Stimulated activated CD8-positive, alpha-beta memory T cell treated with anti-CD3 and anti-CD28 coated beads, Interleukin-2, amount 100 ng/mL, for 48 hours (primary cell): ENCODE measurements at places on chromosomes 6 and 20.

GRCh38 chr20:62361799-62362589 lies 5.1 kb downstream of the LAMA5 start:
- DNase-seq, result no peak

- DNase-seq, result no peak
Observed at GRCh38 chr6:159056432-159056831, 11.6 kb upstream of the TAGAP start.

GRCh38 chr6:155103816-155104366 lies 108.8 kb downstream of the TIAM2 start:
- DNase-seq, result no peak

- no peak for DNase-seq
Observed at GRCh38 chr20:5569021-5569420, 181.2 kb upstream of the SHLD1 start.

DNA sequence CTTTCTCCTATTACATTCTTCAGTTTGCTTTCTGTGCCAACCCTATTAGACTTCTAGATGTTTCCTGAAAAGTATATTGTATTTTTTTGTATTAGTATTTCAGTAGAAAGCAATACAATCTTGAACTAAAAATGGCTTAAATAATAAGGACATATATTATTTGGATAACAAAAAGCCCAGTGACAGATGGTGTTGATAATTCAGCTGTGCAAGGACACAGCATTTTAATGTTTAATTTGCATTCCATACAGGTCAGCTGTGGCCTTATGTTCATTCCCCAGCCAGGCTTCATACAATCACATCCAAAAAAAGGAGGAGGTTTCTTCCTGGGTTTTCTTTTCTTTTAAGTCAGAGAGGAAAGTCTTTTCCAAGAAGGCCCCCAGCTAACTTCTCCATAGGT lies 236.9 kb downstream of the CD109 start:
- DNase-seq, result no peak

GRCh38 chr20:13276945-13277541 lies 56.0 kb downstream of the ISM1 start:
- no peak for DNase-seq

DNA sequence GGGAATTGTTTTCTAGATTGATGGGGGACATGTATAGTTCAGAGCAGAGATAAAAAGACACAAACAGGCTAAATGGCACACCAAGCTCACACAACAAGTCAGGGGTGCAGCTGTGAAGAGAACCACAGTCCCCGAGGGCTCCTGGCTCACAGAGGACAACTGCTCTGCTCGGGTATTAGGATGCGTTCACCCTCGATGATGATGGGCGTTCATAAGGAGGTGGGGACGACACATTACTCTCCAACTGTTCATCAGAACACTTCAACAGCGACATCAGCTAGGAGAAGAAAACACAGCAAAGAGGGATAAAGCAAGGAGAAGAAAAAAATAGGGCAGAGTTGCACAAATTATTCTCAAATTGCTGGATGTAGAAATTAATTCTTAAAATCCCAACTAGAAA lies 174.8 kb upstream of the RREB1 start:
- DNase-seq, result no peak

- no peak for DNase-seq
Observed at GRCh38 chr6:151900256-151900655, 92.8 kb downstream of the ESR1 start.

- DNase-seq, result no peak
Observed at GRCh38 chr6:150175586-150176151, 32.8 kb downstream of the PPP1R14C start.

DNA sequence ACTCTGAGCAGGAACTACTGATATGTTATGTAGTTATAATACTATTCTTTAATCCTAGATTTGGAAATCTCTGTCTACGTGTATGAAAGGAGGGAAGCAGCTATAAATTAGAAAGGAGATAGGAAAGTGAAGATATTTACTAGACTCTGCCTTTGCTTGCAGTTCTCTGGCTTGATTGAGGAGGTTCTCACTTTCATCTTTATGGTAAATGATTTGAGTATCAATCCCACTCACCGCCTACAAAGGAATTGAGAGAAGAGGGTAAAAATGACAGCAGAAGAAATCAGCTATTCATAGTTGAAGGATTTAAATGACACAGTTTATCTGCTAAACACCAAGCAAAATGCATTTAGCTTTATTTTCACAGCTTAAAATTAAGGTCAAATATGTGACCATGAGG lies 67.3 kb downstream of the FAM229B start:
- DNase-seq, result no peak

- no peak for DNase-seq
Observed at GRCh38 chr6:119521251-119521650, 171.7 kb upstream of the MAN1A1 start.

DNA sequence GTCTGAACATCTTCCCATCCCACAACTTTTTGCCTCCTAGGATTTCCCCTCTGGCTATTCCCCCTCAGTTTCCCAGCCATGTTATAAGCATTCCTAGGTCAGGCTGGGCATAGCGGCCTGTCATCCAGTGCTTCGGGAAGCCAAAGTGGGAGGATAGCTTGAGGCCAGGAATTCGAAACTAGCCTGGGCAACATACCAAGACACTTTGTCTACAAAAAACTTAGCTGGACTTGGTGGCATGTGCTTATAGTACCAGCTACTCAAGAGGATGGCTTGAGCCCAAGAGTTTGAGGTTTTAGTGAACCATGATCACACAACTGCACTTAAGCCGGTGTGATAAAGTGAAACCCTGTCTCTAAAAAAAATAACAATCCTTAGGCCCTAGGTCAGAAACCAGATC lies 447.4 kb downstream of the KIF16B start:
- no peak for DNase-seq

DNA sequence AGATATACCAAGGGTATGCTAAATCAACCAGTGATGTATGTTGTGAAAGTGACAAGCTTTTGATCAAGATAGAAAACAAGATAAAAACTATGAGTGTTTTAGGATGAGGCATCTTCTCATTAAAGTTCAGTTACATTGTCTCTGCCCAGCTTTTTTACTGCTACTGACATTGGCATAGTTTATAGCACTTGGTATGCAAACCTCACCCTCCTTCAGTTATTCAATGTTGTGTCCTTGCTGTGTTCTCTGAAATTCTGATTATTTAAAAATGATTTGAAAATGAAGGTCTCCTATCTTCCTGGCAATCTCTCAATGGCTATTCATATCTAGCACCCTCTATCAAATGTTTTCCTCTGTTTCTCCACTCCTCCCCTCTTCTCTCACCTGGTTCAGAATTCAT lies 6.7 kb upstream of the MYLIP start:
- DNase-seq, result no peak

DNA sequence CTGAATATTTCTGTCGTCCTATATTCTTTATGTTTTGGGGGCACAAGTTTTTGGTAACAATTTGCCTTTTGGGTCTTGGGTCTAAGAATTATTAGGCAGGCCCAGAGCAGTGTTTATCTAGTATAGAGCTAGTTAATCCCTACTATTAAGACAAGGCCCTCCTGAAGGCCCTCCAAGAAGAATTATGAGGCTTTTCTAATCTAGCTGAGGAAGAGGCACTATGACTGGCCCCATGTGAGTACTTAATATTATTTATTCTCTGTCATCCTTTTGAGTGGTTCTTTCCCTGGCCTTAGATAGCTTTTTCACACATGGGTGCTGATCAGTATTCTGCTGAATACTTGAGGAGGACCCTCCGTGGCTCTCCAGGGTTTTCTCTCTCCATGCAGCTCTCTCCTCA lies 25.1 kb downstream of the CHMP4B start:
- DNase-seq, result no peak

- no peak for DNase-seq
Observed at GRCh38 chr6:153599901-153600300, 439.1 kb upstream of the OPRM1 start.

- DNase-seq, result no peak
Observed at GRCh38 chr6:141261016-141261671, 871.6 kb upstream of the GJE1 start.

DNA sequence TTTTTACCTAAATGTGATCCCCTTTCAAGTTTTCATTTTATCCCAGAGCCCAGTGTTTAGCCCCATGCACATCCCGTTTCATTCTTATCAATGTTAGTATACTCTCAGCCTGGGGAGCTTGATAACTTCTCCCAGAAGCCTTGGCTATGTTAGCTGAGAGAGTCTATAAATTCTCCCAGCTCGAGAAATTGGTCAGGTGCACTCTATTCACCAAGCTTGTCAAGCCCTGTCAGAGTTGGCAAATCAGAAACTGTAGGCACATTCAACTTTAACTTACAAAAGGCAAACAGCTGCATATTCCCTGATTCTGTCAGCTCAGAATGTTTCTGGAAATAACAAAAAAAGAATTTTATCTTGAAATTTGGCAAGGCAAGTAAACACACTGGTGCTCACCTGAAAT lies 62.2 kb upstream of the IMPG1 start:
- DNase-seq, result no peak

DNA sequence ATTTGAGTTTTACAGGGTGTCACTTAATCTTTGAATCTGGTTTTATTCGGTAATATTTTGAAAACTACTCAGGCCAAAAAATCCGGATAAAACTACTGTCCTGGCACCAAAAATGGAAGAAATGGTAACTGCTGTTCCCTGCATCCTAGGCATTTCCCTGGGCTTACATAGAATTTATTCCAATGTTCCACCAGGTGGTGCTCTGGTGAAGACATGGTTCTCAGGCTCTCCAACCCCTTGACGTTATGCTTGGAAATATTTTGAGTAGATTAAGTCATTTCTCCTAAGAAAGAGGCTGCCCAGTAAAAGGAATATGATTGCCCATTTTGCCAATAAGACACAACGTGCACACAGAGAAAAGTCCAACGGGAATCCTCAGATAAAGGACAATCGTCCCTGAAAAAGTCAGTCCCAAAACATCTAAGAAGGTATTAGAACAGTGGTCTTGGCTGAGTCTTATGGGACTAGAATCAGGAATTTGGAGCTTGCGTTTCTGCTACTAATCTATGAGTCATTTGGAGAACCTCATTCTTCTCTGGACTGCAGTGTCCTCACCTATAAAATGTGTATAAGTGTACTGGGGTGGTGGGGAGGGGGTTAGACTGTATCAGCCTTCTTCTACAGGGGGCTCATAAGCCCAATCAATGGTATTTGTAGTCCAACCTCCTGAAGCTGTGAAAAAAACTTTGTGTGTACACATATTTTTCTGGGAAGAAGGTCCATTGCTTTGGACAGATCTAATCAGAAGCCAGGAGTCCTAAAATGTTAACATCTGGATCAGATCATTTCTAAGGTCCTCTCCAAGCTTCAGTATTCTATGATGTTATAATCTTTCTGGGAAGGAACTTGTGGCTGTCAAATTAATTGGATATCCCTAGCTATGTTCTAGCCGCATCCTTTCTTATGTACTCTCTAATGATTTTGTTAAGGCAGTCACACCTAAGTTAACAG lies 131.0 kb upstream of the BMP2 start:
- DNase-seq, result no peak

- no peak for DNase-seq
Observed at GRCh38 chr20:50613438-50614169, 77.7 kb downstream of the RIPOR3 start.

DNA sequence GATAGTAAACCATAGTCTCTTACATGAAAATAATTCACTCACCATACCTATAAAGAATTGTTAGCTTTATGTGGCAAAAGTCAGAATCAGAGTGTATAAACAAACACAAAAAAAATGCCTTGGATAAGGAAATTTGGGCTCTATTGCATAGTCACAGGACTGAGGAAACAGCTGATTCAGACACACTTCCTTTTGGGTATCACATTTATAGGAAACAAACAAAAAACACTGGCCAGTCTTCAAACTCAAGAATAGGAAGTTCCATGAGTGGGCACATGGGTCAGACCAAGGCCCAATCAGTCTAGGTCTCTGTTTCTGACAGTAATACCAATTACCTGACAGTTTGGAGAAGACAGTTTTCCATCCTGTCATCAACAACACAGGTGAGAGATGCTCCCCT lies 8.0 kb downstream of the SLC18B1 start:
- no peak for DNase-seq

- DNase-seq, result no peak
Observed at GRCh38 chr20:11431621-11432020, 486.1 kb upstream of the BTBD3 start.

GRCh38 chr6:104789770-104790190 lies 69.9 kb downstream of the HACE1 start:
- no peak for DNase-seq

GRCh38 chr6:25883991-25884390 lies 9.9 kb upstream of the SLC17A3 start:
- DNase-seq, result no peak

DNA sequence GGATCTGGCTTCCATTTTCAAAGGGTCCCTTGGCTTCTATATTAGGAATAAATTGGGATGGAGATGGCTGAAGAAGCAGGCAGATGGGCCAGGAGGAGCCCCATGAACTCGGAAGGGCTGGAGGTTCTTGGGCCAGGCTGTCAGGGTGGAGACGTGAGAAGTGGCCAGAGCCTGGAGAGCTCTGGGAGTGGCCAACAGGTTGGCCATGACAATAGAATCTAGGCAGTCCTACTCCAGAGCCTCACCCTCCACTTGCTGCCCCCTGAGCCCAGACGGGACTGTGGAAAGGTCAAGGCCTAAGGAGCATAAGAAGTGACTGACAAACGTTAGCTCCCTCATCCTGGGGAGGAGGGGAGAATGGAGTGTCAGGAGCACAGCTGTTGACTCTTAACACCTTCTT lies 62.1 kb downstream of the STK35 start:
- no peak for DNase-seq

DNA sequence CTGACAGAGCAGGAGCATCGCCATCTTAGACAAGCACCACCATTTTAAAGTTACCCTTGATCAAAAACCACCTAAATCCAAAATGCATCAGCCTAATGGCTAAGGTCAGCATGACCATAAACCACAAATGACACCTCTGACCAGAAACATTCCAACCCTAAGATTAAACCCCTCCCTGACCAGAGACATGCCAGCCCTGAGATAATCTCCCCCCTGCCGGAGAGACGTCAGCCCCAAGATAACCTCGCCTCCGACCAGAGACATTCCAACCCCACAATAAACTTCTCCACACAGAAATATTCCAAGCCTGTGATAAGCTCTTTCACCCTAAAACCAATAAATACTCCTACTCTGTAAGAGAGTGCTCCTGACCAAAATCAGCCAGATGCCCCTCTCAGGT lies 53.5 kb downstream of the PXDC1 start:
- DNase-seq, result no peak

GRCh38 chr20:49172413-49172812 lies 15.7 kb downstream of the STAU1 start:
- DNase-seq, result no peak

DNA sequence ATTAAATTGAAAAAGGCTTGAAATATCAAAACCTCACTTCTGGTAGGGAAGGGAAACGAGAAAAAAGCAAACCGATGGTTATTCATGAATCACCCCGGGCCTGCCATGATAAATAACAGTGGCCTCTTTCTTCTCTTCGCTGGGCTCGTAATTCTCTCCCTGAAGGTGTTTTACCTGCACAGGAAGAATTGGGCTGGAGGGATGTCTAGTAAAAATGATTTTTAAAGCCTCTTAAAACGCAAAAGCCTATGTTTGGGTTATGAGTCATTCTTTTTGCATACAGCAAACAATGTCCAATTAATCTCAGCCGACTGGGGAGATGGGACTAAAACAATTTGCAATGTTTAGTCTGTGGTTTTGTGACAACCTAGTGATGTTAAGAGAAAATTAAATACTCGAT lies 16.8 kb downstream of the LINC00237 start:
- DNase-seq, result no peak
